ENCODE measurements at places on chromosomes 6 and 20. TPM values are rescaled to one million over a fixed set of nuclear protein-coding genes. Genes with fewer than 3 reads are reported as not detected.

DNA sequence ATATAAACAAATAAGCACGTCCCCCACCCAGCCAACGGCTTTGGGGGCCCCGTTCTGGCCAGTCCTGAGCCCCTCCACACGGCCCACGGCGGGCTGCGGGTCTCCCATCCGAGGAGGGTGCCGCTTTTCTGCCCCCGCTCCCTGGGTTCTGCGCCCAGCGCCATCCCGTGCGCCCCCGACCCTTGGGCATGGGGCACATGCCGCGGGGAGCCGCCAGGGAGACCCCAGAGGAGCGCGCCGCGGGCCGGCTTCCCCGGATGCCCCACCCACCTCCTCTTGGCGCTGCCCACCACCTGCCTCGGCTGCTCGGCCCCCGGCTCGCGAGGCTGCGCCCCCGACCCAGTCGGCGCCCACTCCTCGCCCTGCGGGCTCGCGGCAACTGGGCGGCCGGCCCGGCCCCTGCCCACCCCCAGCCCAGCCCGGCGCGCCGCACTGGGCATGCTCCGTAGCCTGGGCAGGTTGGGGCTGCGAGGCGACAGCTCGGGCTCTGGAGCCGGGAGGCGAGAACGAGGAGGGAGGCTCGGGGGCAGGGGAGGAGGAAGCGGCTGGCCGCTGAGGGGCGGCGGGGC lies 570 bp upstream of the PLCB4 start:
- H3K36me3 ChIP-seq = no peaks in the 10 kb centered on the region
- no peaks in the 10 kb centered on the region for H3K27me3 ChIP-seq
- peak overlapping the region; percentile 90 for H3K4me3 ChIP-seq
- H3K27ac ChIP-seq = peak overlapping the region; percentile 89
- peaks cover 42% of the 10 kb centered on the region for H3K4me1 ChIP-seq

- H3K4me3 ChIP-seq = no peak overlapping the region
- DNase-seq = no peak
- H3K36me3 ChIP-seq = no peaks in the 10 kb centered on the region
- H3K4me1 ChIP-seq = peaks cover 53% of the 10 kb centered on the region
Measured at GRCh38 chr6:166591026-166591425, 4.5 kb upstream of the RAMACL start.

GRCh38 chr6:111013144-111013915 lies 31.5 kb downstream of the RPF2 start:
- H3K27me3 ChIP-seq = no peaks in the 10 kb centered on the region
- H3K4me3 ChIP-seq = no peak overlapping the region
- H3K36me3 ChIP-seq = peaks cover 25% of the 10 kb centered on the region
- no peak for DNase-seq
- peaks cover 8% of the 10 kb centered on the region for H3K4me1 ChIP-seq
- H3K27ac ChIP-seq = no peak overlapping the region

DOK5 gene
- 0.83 TPM for total RNA-seq

DNA sequence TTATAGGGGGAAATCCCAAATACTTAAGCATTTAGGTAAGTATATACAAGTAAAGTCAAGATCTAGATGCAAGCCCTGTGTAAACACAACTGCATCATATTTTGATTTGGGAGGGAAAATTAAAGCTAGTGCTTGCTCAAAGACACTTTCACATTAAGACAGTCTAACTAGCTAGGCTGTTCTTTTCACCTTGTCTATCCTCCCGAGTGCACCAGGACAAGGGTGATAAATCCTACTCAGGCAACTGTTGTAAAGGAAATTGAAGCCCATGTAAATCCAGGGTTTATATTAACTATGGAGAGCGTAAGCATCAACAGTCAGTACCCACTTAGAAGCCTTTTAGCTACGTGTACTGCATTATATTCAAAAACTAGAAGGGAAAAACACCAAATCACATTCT lies 19.3 kb upstream of the BACH2 start:
- no peak overlapping the region for H3K27ac ChIP-seq
- no peak overlapping the region for H3K4me3 ChIP-seq
- H3K4me1 ChIP-seq = no peaks in the 10 kb centered on the region
- peak; percentile 12 for DNase-seq
- no peaks in the 10 kb centered on the region for H3K36me3 ChIP-seq

DNA sequence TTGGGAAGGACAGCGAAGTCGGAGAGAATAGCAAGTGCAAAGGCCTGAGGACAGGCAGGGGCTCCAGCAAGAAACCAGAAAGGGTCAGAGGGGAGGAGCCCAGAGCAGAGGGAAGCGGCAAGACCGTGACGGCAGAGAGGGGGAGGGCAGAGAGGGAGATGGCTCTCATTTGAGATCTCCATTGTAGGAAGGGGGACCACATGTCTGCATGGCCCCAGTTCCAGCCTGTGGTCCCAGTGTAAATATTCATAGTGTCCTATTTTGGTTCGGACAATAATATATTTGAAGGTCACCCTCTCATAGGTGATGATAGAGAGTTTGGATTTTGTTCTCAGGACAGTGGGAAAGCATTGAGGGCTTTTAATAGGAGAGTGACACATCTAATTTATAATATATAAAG lies 231.1 kb upstream of the RNF24 start:
- no peaks in the 10 kb centered on the region for H3K36me3 ChIP-seq
- peaks cover 39% of the 10 kb centered on the region for H3K27me3 ChIP-seq
- DNase-seq = no peak
- no peak overlapping the region for H3K4me3 ChIP-seq
- H3K4me1 ChIP-seq = no peaks in the 10 kb centered on the region
- no peak overlapping the region for H3K27ac ChIP-seq

TLDC2 gene
- not detected for total RNA-seq

HLA-DQB1 gene
- total RNA-seq = not detected
